ENCODE measurements at places on chromosomes 7 and 10.
A peak's percentile ranks its signal among the peaks of the same experiment; 100 is the strongest.

DNA sequence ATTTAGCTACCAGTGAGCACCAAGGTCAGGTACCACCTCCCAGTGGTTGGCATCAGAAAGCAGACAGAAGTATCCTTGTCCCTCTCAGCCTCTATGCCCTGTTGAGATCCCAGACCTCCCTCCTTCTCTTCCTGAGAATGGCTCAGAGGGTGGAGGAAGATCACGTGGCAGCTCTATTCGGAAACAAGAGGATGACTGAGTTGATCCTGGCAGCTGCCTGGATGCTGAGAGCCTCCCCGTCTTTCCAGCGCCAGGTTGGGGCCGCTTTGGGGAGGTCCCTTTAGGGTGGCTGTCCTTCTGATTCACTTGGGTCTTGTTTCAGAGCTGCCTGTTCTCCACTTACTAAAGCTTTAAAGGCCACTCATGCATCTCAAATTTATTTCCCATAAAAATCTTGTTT is 36.9 kb upstream of the NPFFR1 start:
- peak; percentile 1 for DNase-seq

GRCh38 chr10:111107846-111108245 is 31.0 kb downstream of the ADRA2A start:
- DNase-seq: no peak

DNA sequence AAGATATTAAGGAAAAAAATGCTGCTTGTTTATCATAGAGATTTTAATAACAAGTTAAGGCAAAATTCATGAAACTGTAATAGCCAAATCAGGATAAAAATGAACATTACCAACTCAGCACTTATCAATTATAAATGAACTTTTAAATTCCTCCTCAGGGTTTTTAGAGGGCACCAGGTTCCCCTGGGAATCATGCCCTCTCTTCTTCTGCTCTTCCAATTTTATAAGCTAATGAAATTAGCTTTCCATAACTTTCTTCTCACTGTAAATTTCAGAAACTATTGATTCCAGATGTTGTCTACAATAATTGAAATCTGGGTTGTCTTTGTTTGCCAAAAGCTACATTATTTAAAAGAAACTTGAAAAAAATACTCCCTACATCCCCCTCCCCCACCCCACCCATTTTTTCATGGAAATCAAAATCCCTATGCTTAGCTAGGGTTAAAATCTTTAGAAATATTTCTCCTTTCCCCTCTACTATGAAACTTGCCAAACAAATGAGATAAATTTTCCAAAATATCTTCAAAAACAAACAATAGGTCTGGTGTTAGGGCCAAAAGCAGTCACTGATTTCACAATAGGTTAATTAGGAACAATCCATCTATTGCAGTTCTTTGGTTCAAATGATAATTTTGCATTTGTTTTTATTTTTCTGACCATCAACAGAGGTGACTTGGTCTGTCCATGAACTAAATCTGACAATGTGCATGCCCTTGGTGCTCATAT is 187.7 kb downstream of the DOCK4 start:
- DNase-seq: no peak

GRCh38 chr7:117645481-117646165 is 165.8 kb downstream of the CFTR start:
- no peak for DNase-seq

DNA sequence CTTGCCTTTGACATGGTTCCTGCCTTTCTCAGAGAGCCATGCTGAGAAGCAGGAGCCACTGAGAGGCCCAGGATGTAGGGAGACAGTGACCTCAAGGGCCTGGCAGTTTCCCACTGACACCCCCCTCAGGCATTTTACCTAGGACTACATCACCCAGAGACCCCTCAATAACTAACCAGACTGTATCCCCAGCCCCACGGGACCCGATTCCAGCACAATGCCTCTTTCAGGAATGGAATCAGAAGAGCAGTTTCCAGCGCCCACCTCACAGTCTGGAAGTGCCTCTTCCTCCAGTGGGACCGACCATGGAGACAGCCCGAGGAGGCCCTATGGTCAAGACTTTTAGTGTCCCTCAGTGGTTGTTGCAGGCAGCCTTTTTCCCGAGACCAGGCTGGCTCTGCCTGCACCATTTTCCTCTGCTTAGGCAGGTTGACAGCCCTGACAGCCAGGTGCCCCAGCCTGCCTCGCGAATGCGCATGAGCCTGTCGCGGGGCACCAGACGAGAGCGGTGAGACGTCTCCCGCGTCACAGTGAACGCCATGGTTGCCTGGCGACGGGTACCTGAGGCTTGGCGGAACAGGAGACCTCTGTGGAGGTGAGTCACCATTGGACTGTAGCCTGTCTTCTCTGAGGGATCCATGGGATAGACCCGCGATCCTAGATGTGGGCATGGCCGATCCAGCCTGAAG is 28.4 kb upstream of the ZNF273 start:
- DNase-seq: no peak

DNA sequence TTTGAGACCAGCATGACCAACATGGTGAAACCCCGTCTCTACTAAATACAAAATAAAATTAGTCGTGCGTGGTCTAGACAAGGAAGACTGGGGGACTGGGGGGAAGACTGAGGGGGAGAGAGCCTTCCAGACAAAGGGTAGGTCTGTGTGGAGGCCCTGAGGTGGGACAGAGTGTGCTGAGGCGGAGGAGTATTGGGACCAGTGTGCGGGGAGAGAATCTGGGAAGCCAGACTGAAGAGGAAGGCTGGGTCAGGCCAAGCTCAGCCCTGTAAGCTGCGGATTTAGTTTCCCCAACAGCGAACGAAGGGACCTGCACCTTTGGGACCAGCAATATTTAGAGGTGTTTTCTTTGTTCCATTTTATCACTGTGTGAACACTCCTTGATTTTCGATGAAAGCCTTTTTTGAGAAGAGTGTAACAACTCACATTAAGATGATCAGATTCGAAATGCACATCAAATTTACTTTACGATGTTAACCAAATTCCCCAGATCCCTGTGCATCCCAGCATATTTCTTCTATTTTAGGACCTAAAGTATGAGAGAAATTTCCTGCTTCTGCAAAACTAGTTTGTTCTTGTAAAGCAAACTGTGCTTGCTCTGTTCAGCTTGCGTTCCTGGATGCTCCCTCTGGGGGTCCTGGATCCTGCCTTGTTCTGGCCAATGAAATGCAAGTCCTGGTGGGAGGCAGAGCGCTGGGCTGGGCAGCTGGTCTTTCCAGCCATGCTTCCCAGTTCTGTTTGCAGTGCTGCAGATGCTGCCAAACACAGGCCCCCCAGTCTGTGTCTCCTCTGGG is 39.4 kb downstream of the PLAU start:
- peak; percentile 30 for DNase-seq

DNA sequence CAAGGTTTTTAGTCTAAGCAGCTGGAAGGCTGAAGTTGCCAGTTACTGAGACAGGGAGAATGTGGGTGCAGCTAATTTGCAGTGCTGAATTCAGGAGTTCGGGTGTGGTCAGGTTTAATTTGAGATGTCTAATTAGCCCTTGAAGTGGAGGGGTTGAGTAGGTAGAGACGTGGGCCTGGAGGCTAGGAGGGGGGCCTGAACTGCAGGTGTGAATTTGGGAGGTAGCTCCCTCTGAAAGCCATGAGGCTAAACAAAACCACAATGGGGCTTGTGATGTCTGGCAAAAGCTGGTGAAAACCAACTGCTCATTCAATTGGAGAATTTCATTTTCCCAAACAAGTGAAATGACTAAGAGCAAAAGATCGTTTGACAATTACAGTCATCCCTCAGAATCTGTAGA is 246.0 kb upstream of the NFE2L3 start:
- DNase-seq: peak; percentile 39

DNA sequence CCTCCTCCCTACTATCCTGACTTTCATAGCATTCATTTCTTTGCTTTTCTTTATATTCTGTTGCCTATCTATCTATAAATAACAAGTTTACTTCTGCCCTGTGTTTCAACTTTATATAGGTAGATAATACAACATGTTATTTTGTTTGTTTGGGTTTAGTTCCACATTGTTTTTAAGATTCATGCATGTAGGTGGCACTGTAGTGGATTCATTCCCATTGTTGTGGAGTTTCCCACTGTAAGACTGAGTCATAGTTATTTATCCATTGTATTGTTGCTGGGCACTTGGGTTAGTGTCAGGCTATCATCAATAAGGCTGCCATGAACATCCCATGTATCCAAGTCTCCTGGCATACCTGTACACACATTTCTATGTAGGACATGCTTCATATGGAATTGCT is 127.7 kb downstream of the ARHGAP22 start:
- DNase-seq: no peak

DNA sequence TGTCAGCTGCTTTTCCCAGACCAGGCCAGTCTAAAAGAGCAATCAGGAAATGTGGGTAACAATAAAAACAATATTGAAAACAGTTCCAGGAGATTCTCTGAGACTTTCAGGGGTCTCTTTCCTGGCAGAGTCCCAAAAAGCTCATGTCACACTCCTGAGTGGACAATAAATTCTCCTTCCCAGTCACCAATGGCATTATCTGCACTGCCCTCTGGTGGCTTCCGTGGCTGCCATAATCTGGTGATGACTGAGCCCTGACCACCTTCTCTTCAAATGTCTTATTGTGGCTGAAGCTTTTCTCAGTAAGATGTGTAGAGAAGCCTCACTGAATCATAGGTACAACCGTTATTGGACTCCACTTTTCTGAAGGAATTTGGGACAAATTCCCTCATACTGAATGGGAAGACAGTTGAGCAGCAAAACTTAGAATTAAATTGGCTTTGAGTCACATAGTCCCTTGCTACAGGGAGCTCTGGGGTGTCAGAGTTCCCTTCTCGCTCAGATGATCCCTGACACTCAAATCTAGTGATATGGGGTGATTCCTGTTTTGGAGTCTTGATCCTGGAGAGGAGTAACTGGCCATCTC is 24.4 kb upstream of the ASAH2 start:
- peak; percentile 8 for DNase-seq

DNA sequence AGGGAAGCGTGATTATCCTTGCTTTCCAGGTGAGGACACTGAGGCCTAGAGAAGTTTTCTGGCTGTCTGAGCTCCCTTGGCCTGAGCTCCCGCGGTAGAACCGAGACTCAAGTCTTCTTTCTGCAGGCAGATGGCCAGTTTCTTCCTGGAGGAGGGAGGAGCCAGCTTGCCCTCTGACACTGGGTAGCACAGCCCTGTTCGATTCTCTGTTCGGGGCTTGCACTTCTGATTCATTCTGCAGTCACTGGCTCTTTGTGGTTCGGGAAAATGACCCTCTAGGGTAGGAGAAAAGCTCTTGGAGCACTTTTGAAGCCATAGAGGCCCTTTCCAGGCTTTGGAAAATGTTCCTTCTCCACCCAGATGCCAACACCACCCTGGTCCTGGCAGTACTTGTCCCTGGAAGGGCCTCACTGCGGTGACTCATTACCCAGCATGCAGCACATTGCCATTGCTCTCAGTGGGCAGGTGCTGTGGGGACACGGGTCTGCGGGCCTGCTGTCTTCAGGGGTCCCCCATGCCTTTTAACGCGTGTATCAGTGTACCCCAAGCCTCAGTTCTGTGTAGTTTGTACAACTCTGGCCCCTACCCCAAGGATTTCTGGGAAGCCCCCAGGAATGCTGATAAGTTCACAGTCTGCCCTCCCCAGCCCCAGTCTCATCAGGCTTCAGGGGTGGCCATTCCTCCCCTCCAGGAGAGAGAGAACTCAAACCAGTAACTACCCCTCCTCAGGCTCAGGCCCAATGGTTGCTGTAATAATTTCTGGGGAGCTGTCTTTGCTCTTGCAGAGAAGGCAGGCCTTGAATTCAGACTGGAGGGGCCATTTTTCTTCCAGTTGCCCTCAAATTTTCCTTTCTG is 11.9 kb downstream of the CHST3 start:
- no peak for DNase-seq

- DNase-seq: peak; percentile 75
Measured at GRCh38 chr7:25762511-25763462, 389.2 kb upstream of the NFE2L3 start.

DNA sequence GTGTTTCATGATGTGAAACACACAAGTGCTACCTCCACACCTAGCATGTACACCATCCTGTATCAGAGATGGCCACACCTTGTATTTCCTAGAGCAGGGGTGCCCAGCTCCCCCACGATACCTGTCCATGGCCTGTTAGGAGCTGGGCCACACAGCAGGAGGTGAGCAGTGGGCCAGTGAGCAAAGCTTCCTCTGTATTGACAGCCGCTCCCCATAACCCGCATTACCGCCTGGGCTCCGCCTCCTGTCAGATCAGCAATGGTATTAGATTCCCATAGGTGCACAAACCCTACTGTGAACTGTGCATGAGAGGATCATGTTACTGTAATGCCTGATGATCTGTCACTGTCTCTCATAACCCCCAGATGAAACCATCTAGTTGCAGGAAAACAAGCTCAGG is 145.6 kb upstream of the RNF32 start:
- peak; percentile 38 for DNase-seq

DNA sequence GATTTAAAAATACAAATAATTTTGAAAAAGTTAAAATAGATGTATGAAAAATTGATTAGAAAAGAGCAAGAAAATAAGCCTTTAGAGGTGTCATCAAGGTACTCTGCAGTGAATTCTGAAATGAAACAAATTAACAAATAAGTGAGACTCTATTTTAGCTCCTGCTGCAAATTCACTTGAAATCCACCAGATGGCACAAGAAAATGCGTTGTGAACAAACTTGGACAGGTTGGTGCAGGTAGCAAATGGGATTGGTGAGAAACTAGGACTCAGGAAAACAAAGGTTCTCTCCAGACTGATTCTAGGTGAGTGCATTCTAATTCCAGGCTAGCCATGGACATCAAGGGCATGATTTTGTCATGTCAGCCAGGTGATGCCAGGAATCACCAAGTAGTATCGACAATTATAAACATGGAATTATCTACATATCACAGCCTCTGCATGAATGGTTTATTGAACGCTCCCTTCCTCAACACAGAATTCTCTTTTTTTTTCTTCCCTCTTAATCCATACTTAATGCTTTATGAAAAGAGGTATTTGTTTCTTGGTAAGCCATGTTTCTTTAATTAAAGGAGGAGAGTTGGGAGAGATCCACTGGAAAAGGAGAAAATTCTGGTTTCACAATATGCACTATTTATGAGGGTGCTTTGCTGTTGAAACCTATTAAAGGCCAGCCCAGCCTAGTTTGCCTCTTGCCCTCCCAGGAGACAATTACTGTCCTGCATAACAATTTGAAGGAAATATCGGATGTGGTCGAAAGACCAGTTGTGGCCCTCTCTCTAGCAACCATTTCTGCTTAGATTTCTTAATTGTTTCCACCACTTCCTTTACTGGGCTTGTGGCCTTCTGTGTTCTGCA is 118.1 kb downstream of the ZNF365 start:
- peak; percentile 34 for DNase-seq

GRCh38 chr7:31497516-31497915 is 16.4 kb upstream of the ITPRID1 start:
- no peak for DNase-seq

DNA sequence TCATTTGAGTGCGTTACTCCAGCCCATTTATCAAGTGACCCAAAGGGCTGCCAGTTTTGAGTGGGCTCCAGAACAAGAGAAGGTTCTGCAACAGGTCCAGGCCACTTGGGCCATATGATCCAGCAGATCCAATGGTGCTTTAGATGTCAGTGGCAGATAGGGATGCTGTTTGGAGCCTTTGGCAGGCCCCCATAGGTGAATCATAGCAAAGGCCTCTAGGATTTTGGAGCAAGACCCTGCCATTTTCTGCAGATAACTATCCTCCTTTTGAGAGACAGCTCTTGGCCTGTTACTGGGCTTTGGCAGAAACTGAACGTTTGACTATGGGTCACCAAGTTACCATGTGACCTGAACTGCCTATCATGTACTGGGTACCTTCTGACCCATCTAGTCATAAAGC is 358.8 kb upstream of the SEMA3C start:
- no peak for DNase-seq

Measured in NCI-H69 (cell line).